Karpas-422 (cell line): ENCODE measurements at places on chromosomes 11 and 22. TPM values are rescaled to one million over a fixed set of nuclear protein-coding genes. Genes with fewer than 3 reads are reported as not detected.

The TMEM45B gene
- total RNA-seq = not detected in 2 replicates

The MIOX gene
- 0.93 and 3.9 TPM in 2 replicates for total RNA-seq

The INSC gene
- 0.22 and 1.4 TPM in 2 replicates for total RNA-seq

The CBY1 gene
- 11.1 and 13.2 TPM in 2 replicates for total RNA-seq

The ZBTB16 gene
- not detected in 2 replicates for total RNA-seq

The OR51I1 gene
- not detected in 2 replicates for total RNA-seq

The NUP98 gene
- total RNA-seq = 123 and 124 TPM in 2 replicates

The EIF4ENIF1 gene
- 25.4 and 36.1 TPM in 2 replicates for total RNA-seq

The MEI1 gene
- total RNA-seq = 4.9 and 8.2 TPM in 2 replicates

The AMOTL1 gene
- 0.04 TPM in 2 replicates for total RNA-seq

The BTBD18 gene
- not detected in 2 replicates for total RNA-seq

The MACROD1 gene
- 5.4 TPM in 1 of 2 replicates, not detected in the other for total RNA-seq

The OR8D4 gene
- not detected in 2 replicates for total RNA-seq

The MPPED1 gene
- total RNA-seq = 0.15 TPM in 1 of 2 replicates, not detected in the other

The HSPB2 gene
- not detected in 2 replicates for total RNA-seq

The HORMAD2 gene
- not detected in 2 replicates for total RNA-seq

The SNX15 gene
- 14.2 and 17.6 TPM in 2 replicates for total RNA-seq

The APOL6 gene
- total RNA-seq = 0.11 and 0.37 TPM in 2 replicates

The KRTAP5-11 gene
- total RNA-seq = not detected in 2 replicates

The FOLH1 gene
- total RNA-seq = not detected in 2 replicates

The MS4A4A gene
- not detected in 2 replicates for total RNA-seq
